CD4-positive, alpha-beta T cell treated with Interleukin-10 for 1 hour (primary cell): ENCODE measurements at places on chromosomes 13 and 19.

DNA sequence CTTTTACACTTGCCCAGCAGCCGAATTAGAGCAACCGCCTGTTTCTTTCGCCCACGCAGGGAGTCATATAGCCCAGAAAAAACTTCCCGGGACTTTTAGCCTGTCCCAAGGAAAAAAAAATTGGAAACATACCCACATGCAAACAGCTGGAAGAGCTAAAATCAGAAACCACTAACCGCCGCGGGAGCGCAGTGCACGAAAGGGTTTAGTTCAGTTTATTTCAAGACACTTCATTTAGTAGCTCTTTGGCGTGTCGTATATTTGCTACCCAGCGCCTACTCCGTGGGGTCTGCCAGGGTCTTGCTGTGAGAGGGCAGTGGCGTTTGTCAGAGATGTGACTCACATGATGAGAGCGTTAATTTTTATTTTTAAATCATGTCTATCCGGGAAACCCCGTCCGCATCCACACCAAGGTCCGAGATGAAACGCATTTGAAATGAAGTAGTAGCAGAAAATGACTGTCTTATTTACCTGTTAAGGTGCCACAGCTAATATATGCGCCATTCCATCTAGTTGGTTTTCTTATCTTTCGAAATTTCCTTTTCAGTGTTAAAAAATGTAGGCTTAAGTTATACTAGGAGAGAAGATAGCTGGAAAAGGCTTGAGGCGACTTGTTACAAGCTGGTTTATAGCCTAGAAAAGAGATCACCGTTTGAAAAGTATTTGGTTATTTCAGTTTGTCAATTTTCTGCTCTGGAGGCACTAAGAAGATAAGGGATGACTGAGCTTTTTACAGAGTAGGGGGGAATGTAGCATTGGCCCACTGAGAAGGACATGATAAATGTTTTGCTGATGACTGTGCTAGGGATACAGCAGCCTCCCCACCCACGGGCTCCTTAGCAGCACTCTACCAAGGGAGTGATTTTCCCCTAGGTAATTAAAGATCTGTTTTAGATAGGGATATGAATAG, 1.7 kb downstream of the KLF5 start:
- DNase-seq = no peak

DNA sequence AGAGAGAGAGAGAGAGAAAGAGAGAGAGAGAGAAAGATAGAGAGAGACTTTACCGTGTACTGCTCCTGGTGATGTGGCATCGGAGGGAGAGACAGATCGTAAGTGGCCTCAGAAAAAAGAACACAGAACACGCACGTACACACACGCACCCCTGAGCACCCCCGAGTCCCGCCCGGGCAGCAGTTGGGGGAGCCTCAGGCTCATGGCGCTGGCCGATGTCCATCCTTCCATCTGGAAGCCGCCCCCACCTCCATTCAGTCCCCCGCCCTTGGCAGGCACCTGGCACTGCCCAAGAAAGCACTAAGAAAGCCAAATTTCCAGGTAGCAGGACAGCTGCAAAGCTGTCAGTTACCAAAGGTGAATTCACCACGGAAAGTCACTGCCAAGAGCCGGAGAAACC, 116.9 kb downstream of the IER2 start:
- DNase-seq = no peak

DNA sequence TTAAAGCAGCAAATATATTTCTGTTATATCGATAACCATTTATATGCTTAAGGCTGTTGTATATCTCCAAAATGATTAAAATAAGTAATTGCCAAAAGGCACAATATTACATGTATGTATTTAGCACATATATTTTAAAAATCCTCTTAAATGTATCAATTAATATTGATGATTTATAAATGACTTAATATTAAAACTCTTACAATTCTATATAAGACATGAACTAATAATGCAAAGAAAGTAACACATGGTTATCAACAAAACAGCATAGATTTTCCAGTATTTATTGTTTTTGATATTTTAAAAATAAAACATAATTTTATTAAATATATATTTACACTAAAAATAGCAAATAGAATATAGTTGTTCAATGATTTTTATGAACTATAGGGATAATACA, 32.4 kb downstream of the PCDH9 start:
- no peak for DNase-seq

DNA sequence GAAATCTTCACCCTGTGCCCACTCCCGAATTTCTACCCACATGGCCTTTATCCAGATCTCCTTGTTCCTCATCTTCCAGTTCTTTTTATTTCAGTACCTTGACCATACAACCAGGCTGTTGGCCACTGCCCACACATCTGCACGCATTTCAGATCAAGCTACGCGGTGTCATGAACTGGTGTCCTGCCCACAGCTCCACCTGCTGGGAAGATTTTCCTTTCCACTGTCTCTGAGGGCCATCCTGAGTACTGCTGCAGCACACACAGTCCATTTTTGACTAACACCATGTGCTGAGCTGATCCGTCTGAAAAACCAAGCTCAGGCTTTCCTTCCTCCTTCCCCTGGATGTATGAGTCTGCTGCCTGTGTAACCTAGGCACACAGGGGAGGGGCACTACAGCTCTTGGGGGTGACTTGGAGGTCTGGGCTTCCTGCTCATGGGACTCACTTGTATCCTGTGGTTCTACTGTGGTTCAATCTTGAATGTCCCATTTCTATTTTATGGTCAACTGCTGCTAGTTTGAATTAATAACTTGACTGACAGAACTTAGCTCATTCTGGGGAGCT, 71.9 kb downstream of the WASF3 start:
- no peak for DNase-seq

DNA sequence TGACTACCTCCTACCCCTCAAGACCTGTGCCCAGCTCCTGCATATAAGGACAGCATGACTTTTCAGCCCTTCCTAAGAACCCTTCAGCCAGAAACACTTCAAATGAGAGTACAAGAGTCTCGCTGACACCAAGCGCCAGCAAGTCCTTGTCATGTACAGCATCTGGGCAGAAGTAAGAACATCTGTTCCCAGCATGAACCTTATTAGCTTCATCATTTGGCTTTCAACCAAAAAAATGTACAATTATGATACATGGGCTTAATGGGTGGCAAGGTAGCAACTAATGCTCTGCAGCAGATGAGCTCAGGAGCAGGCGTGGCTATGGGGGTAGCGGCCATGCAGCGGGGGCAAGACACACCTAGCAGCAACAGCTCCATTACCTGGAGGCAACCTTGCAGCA, 487.6 kb downstream of the COG6 start:
- DNase-seq = no peak

GRCh38 chr13:90562443-90562842, 785.0 kb upstream of the MIR17HG start:
- DNase-seq = no peak

DNA sequence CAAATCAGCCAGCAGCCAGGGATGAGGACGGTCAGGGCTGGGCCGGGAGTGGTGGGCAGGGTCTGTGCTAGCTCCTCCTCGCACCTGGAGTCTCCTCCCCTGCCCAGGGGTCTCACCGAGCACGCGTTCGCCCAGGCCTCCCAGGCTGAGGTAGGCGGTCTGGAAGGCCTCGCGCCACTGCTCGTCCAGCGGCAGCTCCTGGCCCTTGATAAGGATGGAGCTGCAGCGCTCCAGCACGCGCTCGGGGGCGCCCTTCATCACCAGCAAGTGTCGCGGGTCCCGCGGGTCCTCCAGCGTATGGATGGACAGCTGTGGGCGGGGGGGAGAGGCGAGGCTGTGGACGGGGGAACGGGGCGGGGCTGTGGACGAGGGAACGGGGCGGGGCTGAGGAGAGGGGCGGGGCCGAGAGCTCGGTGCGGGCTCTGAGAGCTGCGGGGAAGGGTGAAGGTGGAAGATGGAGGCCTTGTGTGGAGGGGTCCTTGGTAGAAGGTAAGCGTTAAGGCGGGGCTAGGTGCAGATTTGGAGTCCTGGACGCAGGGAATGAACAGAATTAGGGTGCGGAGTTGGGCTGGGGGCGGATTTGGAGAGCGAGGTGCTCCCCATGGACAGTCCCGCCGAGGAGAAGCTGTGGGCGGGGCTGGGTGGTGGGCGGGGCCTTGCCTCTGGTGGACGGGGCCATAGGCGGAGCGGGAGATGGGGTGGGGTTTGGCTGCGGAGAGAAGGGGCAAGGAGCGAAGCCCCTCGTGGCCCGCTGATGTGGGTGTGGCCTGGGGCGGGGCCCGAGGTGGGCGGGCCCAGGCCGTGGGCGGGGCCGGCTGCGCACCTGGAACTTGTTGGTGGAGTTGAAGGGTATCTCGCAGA, 5.7 kb downstream of the ATP4A start:
- DNase-seq = peak; percentile 59

DNA sequence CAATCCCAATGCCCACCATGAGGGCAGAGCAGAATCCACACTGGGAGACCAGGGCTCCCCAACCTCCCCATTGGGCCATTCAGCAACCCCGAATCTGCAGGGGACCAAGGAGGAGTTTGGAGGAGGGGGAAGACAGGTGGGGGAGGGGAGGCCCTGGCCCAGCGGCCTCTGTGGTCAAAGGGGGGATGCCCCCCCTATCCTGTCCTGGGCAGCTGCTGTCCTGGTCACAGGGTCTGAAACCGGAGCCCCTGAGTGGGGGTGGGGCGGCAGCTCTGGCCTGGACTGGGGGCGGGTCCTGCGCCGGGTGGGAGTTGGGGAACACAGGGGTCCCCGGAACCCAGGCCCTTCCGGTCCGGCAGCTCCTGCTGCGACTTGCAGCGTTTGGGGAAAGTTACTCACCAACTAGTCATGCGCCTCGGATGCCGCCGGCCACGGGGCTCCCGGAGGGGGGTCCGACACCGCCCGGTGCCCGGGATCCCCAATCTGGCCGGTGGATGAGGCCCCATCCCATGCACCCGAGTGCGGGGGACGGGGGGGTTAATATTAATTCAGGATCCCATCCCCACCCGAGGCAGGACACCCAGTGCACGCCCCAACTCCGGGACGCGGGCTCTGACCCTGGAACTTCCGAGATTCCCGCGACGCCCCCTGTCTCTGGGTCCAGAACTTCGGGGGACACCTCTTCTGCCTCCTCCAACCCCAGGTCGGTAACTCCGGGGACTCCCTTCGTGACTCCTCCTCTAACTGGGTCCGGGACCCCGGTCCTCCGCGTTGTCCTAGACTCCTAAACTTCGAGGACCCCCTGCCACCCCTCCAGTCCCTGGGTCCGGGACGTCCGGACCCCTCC, 872 bp downstream of the HOMER3 start:
- DNase-seq = no peak

DNA sequence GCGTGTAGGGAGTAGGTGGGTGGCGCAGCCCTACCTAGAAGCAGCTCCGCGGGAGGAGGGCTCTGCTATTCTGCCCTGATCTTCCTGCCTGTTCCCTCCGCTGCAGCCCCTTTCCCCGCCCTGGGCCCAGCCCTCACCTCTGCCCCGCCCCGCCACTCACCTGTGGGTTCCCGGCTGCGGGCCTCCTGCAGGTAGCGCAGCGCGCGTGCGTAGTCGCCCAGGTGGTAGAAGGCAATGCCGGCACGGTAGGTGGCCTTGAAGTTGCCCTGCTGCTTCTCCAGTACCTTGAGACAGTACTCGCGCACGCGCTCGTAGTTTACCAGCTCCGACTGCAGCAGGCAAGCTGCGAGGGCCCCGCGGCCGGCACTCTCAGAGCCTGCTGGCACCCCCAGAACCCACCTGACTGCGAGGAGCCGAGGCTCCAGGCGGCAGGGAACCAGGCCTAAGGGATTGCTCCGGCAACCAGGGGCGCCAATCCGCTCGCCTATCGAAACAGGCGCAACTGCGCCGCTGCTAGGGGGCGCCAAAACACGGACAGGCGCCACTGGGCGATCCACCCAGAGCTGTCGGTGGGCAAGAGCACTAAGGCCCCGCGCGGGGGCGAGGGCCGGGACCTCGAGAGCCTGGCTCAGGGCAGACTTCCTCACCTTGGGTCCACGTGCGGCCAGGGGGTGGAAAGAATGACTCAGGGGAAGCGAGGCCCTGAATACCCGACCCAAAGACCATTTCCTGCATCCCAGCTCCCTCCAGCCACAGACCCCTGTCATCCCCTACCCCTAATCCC, 965 bp downstream of the TTC9B start:
- DNase-seq = no peak

DNA sequence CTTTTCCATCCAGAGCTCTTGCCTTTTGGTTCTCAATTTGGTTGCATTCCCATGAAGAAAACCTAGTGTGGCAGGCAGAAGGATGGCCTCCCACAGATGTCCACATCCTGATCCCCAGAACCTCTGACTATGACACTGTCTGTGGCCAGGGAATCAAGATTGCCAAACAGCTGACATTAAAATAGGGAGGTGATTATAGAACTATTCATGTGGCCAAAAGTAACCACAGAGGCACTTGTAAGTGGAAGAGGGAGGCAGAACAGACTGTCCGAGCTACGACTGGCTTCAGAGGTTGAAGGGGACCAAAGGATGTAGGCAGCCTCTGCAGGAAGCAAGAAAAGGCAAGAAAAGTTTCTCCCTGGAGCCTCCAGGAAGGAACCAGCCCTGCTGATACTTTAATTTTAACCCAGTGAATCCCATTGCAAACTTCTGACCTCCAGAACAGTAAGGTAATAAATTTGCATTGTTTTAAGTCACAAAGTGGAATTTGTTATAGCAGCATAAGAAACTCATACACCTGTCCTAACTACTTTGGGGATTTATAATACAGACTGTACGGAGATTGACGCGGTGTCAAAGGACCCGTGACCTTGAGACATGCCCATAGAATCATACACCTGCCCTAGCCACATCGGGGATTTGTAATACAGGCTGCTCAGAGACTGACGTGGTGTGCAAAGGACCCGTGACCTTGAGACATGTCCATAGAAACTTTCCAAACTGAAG, 106.5 kb downstream of the ATP11A start:
- no peak for DNase-seq

DNA sequence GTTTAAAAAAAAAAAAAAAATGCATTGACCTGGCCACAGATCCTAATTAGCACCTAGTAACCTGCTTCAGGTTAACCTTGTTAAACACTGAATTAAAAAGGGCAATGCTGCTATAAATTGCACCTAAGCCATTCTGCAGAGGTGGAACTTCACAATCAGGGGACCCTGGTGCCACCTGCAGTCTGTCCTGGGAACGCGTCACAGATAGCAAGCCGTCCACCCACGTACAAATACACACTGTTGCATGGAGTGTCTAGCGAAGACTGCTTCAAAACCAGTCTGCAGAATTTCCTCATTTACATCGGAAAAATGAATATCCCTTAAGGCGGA, 169.3 kb downstream of the COL4A1 start:
- peak; percentile 10 for DNase-seq

- no peak for DNase-seq
These were observed 95.9 kb upstream of the ZNF536 start for GRCh38 chr19:30276011-30276882.

DNA sequence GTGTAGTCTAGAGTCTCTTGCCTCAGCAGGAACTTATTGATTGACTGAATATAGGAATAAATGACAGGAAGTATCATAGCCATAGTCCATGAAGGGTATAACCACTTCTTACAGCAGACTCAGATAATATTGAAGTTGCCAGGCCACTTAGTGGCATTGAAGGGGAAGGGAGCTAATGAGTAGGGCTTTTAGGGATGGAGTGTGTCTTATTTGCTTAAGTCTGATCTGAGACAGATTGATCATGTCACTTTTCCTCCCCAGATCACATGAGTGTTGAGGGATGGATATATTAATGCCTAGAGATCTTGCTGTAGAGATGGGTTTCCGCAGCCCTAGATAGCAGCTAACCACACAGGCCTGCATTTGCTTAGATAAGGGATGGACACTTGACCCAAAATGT, 62.2 kb upstream of the NBEA start:
- no peak for DNase-seq

- no peak for DNase-seq
These were observed 230.8 kb downstream of the TSHZ3 start for GRCh38 chr19:31118287-31118955.

GRCh38 chr19:54928299-54928698, 19.0 kb downstream of the NLRP7 start:
- DNase-seq = no peak

- DNase-seq = peak; percentile 17
These were observed at the start of gene FLT1 for GRCh38 chr13:28494778-28495537. Gene FLT1, minus strand, starts transcription at chr13:28495128. Its CDS starts 285 bp downstream, at chr13:28494843.
